Fibroblast of lung (primary cell): ENCODE measurements at places on chromosomes 7 and 10. TPM values are rescaled to one million over a fixed set of nuclear protein-coding genes. Genes with fewer than 3 reads are reported as not detected.

Gene FMC1
- 11.0 and 23.0 TPM in 2 replicates for total RNA-seq

GRCh38 chr7:32140210-32140939 is 70.2 kb upstream of the PDE1C start:
- no peaks in the 10 kb centered on the region for H3K36me3 ChIP-seq
- no peak overlapping the region for H3K27ac ChIP-seq
- no peaks in the 10 kb centered on the region for H3K27me3 ChIP-seq
- peaks cover 6% of the 10 kb centered on the region for H3K4me1 ChIP-seq
- no peak overlapping the region for H3K4me3 ChIP-seq
- no peak for DNase-seq

DNA sequence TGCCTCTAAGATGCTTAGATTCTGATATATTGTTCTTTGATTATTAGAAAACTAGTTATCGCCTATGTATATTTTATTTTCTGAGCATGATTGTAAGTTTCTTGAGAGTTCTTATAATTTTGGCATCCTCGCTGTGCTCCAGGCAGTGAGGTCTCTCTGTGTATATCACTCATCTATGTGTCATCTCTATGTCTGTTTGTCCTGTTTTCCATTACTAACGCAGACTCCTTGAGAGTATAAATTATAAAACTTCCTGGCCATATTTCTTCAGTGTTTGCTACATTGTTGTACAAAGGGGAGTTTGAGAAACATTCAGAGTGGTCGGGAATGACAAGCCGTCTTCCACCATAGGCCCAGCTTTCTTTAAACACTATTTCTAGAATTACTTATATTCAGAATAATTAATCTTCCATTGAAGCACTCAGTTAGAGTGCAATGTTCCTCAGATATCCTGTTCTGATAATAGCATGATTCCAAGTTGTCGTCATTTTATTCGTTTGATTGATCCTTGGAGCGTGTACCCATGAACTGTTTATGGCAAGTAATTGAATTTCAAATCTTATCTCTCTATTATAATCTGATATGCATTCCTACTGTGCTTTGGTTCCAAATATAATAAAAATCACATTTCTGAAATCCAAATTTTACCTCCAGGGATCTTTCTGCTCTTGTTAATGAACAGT is 206.6 kb downstream of the BAMBI start:
- peaks cover 4% of the 10 kb centered on the region for H3K4me1 ChIP-seq
- H3K4me3 ChIP-seq = no peak overlapping the region
- no peak overlapping the region for H3K27ac ChIP-seq
- no peaks in the 10 kb centered on the region for H3K27me3 ChIP-seq
- H3K36me3 ChIP-seq = no peaks in the 10 kb centered on the region

DNA sequence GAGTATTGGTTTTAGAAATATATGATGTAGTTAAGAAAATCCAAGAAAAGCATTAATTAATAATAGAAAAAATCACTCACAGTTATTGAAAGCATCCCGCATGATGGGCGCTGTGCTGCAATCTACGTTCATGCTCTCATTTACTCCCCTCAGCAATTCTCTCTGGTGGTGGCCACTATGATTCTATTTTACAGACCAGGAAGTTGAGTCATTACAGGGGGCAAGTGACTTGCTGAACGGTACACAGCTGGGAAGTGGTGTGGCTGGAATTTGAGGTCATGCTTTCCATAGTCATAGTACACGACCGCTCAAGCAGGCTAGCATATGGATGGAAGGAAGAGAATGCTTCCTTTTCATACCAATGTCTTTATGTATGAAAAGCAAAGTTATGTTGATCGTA is 117.4 kb downstream of the TES start:
- no peak overlapping the region for H3K4me3 ChIP-seq
- no peaks in the 10 kb centered on the region for H3K27me3 ChIP-seq
- peaks cover 7% of the 10 kb centered on the region for H3K4me1 ChIP-seq

DNA sequence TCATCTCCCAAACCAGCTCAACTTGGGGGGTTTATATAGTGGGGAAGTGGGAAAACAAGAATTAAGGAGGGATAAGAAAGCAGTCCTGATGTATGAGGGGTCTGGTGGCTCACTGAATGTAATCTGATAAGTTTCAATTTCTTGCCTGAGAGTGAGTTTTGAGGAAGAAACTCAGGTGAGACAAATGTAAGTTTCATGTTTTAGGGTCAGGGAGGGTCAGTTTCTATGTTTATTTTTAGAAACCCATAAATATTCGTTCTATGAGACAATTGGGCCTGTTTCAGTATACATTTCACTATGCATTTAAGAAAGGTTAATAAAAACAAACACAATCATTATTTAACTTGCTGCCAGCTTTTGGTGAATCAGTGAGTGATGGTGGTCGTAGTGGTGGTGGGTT is 128.0 kb upstream of the MBL2 start:
- no peaks in the 10 kb centered on the region for H3K4me1 ChIP-seq
- no peak overlapping the region for H3K27ac ChIP-seq
- no peak for DNase-seq
- H3K36me3 ChIP-seq = no peaks in the 10 kb centered on the region
- no peak overlapping the region for H3K4me3 ChIP-seq

DNA sequence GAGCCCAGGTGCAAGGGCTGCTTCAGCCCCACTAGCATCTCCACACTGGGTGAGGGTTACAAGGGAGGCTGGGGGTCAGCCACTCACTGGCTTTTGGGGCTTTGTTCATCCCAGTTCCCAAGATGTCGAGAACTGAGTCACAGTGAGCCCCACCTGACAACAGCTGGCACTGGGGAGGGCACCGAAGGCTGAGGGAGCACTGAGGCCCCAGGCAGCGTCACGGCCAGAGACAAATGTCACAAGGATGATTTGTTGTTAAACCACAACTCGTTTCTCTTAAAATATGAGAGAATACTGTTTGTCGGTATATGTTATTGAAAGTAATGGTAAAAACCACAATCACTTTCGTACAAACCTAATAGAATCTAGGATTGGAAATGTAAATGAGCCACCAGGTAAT is 219.9 kb downstream of the CELF2 start:
- H3K36me3 ChIP-seq = no peaks in the 10 kb centered on the region
- no peaks in the 10 kb centered on the region for H3K27me3 ChIP-seq
- DNase-seq = no peak
- H3K27ac ChIP-seq = no peak overlapping the region
- peaks cover under 1% of the 10 kb centered on the region for H3K4me1 ChIP-seq
- no peak overlapping the region for H3K4me3 ChIP-seq

Gene EBF3
- under 0.01 and 0.17 TPM in 2 replicates for total RNA-seq

Gene PRKAR2B
- total RNA-seq = 12.6 and 14.7 TPM in 2 replicates

Gene HMX3
- not detected in 2 replicates for total RNA-seq

- peak; percentile 38 for DNase-seq
- no peak overlapping the region for H3K27ac ChIP-seq
- no peaks in the 10 kb centered on the region for H3K36me3 ChIP-seq
- H3K27me3 ChIP-seq = no peaks in the 10 kb centered on the region
- no peak overlapping the region for H3K4me3 ChIP-seq
These were observed 139.2 kb downstream of the CHCHD3 start for GRCh38 chr7:132942701-132943100.

Gene UTF1
- total RNA-seq = not detected in 2 replicates

Gene ZNF467
- total RNA-seq = 1.0 and 1.3 TPM in 2 replicates
